ENCODE measurements at places on chromosomes 5 and 9.

DNA sequence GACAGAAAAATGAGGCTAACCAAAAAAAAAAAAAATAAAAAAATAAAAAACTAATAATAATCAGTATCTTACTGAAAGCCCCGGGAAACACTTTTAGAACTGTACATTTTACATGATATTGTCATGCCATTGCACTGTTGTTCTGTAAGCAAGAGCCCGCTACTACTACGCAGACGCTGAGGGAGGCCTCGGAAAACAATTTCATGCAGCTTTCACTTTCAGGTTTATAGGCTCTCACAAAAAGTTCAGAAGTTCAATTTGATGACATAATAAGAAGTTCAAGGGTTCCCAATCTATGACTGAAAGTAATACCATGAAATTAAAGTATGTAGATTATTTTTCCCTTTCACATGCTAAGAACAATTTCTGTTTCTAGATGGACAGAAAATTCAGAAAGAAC, 318.3 kb upstream of the ITGA1 start:
- DNase-seq: no peak

DNA sequence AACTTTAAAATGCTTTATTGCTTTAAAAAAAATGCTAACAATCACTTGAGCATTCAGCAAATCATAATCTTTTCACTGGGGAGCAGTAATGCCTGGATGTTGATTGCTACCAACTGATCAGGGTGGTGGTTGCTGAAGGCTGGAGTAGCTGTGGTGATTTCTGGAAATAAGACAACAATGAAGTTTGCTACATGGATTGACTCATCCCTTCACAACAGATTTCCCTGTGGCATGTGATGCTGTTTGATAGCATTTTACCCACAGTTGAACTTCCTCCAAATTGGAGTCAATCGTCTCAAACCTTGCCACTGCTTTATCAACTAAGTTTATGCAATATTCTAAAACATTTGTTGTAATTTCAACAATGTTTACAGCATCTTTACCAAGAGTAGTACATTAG, 83.3 kb downstream of the MLLT3 start:
- no peak for DNase-seq

DNA sequence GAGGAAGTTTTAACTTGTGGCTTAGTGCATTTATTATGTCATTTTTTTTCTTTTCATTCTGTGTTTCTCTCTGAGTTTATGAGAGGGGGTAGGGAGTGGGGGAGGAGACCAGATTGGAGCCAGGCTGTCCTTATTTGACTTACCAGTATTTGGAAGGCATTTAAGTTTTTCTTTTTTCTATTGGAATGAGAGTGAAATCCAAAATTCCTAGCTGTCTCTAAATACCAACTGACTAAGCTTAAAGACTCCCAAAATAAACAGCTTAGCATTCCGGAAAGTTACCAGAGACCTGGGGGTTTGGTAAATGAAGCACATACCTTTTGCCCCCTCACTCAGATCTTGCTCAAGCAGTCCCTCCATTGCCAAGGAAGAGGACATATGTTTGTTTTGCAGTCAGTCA, 581.9 kb upstream of the BRINP1 start:
- DNase-seq: peak; percentile 51

- no peak for DNase-seq
Measured at GRCh38 chr9:117687532-117687931, 16.7 kb upstream of the TLR4 start.

- DNase-seq: no peak
Measured at GRCh38 chr9:94443032-94443722, 111.7 kb upstream of the PCAT7 start.

GRCh38 chr9:122263699-122264349, 816 bp downstream of the RBM18 start:
- no peak for DNase-seq

DNA sequence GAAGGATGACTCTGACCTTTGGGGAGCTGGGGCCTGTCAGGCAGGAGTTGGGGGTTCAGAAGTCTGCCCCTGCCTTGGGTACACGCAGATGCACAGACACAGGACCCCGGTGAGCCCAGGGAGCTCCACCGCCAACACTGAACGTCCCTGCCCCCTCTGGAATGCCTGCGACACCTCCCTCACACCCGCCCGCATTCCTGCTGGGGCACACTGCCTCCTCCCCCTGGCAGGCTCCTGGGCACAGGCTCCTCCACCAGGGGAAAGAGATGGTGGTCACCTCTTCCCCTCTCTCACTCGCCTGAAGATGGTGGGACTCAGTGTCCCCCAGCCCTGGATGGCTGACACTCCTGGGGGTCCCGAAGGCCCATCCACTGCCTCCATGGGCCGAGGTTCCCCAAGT, 12.0 kb downstream of the CRB2 start:
- no peak for DNase-seq

GRCh38 chr5:109923205-109923604, 233.5 kb downstream of the MAN2A1 start:
- no peak for DNase-seq

- DNase-seq: no peak
Measured at GRCh38 chr5:101877451-101877850, 418.6 kb downstream of the SLCO4C1 start.

- DNase-seq: no peak
Measured at GRCh38 chr5:108736855-108737254, 10.8 kb upstream of the FER start.

- peak; percentile 59 for DNase-seq
Measured at GRCh38 chr5:66829826-66830225, 233.6 kb downstream of the MAST4 start.

DNA sequence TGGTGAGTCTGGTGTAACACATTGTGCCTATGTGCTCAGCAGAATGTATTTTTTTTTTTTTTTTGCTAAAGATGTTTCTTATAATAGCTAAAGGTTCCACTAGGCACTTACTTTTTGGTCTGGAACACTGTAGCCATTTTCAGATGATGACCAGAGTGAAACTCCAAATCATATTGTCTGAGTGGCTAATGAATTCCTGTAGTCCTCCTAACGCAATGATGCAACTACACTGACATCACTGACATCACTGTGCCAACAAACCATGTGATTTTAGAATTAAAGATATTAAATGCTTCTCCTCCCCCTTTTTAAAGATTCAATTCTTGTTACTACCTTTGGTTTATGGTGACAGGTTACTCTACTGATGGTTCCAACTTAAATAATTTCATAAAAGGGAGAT, 28.8 kb downstream of the JAKMIP2 start:
- DNase-seq: no peak

GRCh38 chr9:117545846-117546245, 131.0 kb upstream of the ASTN2 start:
- DNase-seq: no peak

DNA sequence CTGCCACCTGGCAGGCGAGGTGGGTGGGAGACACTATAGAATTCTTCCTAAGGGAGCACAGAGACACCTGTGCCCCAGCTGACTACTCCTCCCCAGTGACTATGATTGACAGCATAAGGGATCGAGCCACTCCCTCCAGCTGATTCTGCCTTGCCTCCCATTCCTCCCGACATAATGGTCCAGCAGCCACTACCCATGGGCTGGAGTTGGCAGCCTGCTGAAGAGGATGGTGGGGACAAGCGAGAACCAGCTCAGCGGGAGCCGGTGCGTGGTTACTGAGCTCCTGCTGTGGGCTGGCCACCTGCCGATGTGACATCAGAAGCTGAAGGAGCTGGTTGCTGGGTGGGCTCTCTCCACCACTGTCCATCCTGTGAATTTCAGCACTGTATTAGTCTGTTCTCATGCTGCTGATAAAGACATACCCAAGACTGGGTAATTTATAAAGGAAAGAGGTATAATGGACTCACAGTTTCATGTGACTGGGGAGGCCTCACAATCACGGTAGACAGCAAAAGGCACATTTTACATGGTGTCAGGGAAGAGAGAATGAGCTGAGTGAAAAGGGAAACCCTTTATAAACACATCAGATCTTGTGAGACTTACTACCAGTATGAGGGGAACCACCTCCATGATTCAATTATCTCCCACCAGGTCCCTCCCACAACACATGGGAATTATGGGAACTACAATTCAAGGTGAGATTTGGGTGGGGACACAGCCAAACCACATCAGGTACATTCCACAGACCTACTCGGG, 12.1 kb upstream of the NCS1 start:
- DNase-seq: no peak

All from astrocyte of the spinal cord (primary cell).